ENCODE measurements at places on chromosomes 7 and 10.
A peak's percentile ranks its signal among the peaks of the same experiment; 100 is the strongest.

GRCh38 chr7:52168085-52168484, 851.5 kb upstream of the COBL start:
- H3K27ac ChIP-seq = no peak overlapping the region
- no peaks in the 10 kb centered on the region for H3K36me3 ChIP-seq
- H3K27me3 ChIP-seq = no peaks in the 10 kb centered on the region
- DNase-seq = no peak
- H3K4me1 ChIP-seq = no peaks in the 10 kb centered on the region

DNA sequence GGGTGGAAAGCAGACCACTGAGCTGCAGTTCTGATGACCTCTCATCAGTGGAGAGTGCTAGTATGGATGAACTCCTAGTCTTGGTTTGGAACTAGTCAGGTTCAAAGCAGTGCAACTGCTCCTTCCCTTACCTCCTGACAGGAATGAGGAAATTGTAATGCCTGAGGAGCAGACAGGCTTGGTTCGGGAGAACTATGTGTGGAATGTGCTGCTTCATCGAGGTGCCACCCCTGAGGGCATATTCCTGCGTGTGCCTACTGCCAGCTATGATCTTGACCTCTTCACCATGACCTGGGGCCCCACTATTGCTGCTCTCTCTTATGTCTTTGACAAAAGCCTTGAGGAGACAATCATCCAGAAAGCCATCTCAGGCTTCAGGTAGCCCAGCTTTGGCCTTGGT, 27.4 kb upstream of the NFKB2 start:
- no peak for DNase-seq
- H3K27me3 ChIP-seq = no peaks in the 10 kb centered on the region
- no peaks in the 10 kb centered on the region for H3K4me1 ChIP-seq

- H3K4me1 ChIP-seq = peaks cover 7% of the 10 kb centered on the region
- no peaks in the 10 kb centered on the region for H3K36me3 ChIP-seq
- H3K27me3 ChIP-seq = no peaks in the 10 kb centered on the region
- no peak overlapping the region for H3K4me3 ChIP-seq
- H3K27ac ChIP-seq = no peak overlapping the region
- DNase-seq = no peak
These were observed 14.3 kb downstream of the LCOR start for GRCh38 chr10:96846395-96846794.

DNA sequence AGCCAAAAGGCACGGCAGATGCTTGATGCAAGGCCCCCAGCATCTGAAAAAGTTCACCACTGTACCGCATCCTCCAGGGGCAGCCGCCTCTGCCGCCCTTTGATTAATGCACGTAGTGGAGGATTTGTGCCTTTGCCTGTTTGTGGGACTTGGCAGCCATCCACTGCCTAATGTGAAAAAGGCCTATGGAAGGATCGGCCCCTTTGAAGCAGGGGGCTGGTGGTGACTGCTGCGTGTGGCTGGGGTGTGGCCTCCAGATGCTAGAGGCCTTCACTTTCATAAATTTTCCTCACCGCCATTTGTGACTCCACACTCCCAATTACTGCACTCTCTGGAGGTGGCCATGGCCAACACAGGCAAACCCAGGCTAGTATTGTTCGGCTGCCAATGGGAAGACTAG, 226.0 kb downstream of the BMPER start:
- H3K27me3 ChIP-seq = no peaks in the 10 kb centered on the region
- H3K4me3 ChIP-seq = no peak overlapping the region
- H3K4me1 ChIP-seq = no peaks in the 10 kb centered on the region
- no peak overlapping the region for H3K27ac ChIP-seq

- H3K36me3 ChIP-seq = no peaks in the 10 kb centered on the region
- no peaks in the 10 kb centered on the region for H3K4me1 ChIP-seq
- H3K27me3 ChIP-seq = no peaks in the 10 kb centered on the region
- H3K27ac ChIP-seq = no peak overlapping the region
These were observed 734.7 kb downstream of the KCNMA1 start for GRCh38 chr10:76902949-76903348.

DNA sequence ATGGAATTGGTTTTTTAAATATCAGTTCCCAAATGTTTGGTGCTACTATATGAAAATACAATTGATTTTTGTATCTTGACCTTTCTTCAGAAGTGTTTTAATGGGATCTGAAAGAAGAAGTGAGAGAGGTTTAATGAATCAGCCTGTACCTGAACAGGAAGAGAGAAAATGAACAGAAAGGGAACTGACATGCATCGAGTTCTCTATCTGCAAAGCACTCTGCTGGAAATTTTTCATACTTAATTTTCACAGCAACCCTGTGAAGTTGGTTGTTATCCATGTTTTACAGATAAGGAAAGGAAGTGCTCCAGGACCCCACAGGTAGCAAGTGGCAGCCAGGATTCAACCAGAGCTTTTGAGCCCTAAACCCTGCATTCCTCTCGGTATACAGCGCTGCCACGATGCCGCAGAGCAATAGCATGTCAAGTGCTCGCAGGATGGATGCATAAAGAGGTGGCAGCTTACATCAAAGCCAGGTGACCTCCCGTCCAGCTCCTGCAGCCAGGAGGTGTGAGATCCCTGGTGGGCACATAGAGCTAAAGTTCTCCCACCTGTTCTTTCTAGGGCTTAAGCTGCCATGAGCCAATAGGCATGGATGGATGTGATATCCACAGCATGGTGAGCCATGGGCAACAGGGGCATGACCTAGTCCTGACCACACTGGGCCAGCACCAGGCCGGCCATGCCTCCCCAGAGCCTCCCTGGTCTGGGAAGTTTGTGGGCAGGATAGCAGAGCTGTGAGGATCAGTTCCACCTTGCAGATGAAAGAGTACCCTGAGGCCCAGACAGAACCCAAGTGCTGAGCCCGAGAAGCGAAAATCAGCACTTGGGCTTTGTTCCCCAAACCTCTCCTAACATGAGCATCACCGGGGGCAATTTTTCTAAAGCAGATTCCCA, 57.2 kb downstream of the CALML3 start:
- no peaks in the 10 kb centered on the region for H3K4me1 ChIP-seq
- H3K36me3 ChIP-seq = no peaks in the 10 kb centered on the region
- H3K27me3 ChIP-seq = no peaks in the 10 kb centered on the region
- no peak for DNase-seq
- no peak overlapping the region for H3K27ac ChIP-seq

DNA sequence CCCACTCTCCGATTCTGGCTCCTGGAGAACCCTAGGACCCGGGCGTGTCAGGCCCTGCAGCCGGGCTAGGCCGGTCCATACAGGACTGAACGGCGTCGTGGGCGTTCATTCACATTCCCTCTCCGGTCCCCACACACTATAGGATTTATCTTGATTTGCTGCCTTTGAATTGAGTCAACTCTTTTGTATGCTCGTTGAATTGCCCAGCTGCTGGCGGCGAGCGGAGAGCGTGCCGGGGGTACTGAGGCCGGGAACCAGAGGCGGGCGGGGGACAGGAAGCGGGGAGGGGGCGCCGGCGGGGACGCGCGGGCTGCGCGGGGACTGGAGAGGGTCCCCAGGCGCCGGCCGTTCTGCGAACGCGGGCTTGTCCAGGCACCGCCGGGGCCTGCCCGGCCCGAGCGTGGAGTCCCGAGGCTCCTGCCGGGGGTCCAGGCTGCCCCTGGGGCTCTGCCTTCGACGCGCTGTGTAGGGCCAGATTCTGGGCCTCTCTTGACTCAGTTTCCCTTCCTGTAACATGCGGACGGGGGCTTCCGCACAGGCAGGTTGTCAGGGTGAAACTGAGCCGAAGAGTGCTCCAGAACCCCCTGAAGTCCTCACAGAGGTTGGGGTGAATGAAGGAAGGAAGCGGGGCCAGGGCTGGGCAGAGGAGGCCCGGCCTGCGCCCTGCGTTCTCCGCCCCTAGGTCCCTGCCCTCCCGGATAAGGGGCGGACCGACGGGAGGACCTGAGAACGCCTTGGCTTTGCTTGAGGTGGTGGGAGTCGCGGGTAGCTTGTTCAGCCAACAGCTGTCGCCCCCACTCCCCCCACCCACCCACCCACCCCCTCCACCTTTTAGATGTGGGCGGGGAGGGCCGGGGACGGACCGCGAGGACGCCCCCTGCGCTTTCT, 769 bp upstream of the ELFN1 start:
- DNase-seq = no peak
- peaks cover 34% of the 10 kb centered on the region for H3K4me1 ChIP-seq
- H3K27me3 ChIP-seq = peaks cover 28% of the 10 kb centered on the region
- peak overlapping the region; percentile 3 for H3K4me3 ChIP-seq
- H3K27ac ChIP-seq = no peak overlapping the region
- no peaks in the 10 kb centered on the region for H3K36me3 ChIP-seq
